ENCODE measurements at places on chromosomes 2 and 18. TPM values are rescaled to one million over a fixed set of nuclear protein-coding genes. Genes with fewer than 3 reads are reported as not detected.

- no peak for DNase-seq
Observed at GRCh38 chr2:96877631-96878092, 7.8 kb upstream of the SEMA4C start.

GRCh38 chr2:238315031-238315595, 5.2 kb upstream of the TRAF3IP1 start:
- DNase-seq, result no peak

DNA sequence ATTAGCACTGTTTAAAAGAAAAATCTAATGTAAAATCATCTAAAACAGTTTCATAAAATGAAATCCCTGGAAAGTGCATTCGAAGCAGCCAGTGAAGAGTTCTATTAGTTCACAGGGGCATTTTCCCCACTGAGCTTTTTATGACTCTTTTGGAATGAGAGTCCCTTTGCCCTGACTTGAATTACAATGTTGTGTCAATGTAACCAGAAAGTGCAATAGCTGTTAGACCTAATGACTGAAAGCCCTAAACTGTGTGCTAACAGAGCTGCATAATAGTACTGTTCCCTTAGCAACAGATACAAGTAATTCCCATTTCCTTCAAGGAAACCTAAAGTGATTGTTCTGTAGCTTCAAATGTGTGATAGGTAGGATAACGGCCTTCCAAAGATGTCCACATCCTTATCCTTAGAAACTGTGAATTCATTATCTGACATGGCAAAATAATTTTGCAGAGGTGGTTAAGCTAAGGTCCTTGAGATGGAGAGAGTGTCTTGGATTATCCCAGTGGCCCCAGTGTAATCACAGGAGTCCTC, 134.4 kb downstream of the L3MBTL4 start:
- no peak for DNase-seq

The LDLRAD4 gene
- total RNA-seq, result 29.6 TPM

The LAMA3 gene
- total RNA-seq, result 4.1 TPM

- peak; percentile 51 for DNase-seq
Observed at GRCh38 chr2:95348609-95349567, 51.7 kb downstream of the KCNIP3 start.

- DNase-seq, result no peak
Observed at GRCh38 chr2:159592441-159592840, 23.9 kb downstream of the BAZ2B start.

GRCh38 chr2:96085541-96086355, 30.6 kb downstream of the ADRA2B start:
- peak; percentile 22 for DNase-seq

The SP5 gene
- total RNA-seq, result 0.19 TPM

DNA sequence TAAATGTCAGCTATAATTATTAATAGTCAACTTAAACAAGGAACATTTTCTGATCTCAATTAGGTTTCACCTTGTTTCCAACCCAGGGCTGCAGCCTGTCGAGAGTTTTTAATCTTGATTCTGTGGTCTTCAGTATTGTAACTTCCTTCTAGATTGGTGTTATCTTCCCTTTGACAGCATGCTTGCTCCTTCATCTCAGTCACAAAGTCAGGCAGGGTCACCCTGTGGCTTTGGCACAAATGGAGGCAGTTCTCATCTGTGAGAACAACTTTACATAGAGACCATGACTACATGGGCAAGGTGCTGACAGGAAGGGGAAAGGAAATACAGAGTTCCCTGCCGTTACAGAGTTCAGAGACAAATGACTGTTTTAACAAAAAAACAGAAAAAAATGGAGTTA, 50.5 kb downstream of the HNRNPLL start:
- DNase-seq, result no peak

DNA sequence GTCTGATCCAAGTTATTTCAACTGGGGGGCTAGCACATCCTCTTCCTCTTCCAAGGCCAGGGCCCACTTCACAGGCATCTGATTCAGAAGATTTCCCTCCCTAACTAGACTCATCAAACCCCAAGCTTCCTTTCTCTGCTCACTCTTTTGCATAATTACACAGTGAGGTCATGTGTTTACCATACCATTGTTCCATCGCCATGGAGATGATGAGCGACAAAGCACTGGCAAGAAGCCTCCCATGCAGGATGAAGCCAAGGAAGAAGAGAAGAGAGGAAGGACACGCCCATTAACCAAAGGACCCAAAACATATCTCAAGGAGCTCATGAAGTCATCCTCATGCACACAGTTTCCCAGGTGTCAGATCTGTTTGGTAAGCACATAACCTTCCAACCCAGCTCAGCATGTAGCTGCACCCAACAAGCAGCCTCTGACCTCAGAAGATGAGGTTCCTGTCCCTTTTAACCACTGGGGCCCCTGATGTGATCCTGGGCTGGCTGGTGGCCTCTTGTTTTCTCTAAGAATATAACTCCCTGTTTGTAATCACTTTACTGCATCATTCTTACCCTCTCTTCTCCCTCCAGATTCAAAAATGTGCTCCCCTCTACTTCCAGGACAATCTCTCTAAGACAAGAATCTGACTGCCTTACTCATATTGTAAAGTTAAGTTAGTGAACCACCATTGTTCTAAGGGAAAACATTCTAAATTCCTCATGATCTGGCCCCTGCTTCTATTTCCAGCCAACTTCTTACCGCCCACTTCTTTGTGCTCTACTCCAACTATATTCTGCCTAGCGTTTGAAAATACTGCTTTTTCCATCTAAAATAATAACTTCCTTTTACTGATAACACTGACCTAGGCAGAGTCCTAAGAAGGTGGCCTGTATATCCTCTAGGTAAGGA, 190.1 kb downstream of the TTC32 start:
- DNase-seq, result no peak

DNA sequence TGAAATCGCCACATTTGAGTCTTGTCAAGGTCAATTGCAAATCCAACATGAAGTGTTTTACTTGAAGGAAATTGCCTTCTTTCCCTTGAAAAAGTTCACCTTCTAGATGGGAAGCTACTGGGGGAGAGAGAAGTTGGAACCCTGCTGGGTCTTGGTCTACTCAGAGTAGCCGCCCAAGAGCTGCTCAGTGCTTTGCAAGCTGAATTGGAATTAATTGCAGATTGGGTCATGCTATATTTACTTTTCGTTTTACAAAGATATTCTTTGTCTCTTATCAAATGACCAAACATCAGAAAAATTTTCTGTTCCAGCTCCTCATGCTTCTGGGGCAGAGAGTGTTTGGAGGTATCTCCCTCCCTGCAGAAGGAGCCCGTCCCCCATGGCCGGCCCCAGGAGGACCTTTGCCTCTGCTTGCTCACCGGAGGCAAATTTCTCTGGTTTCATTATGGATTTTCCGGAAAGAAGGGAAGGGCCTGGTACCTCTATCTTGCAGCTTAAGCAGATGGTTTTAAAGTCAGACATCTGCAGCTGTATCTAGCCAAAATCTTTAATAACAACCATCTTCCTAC, 289.7 kb downstream of the MYT1L start:
- no peak for DNase-seq

GRCh38 chr18:74430806-74431571, 26.1 kb downstream of the DIPK1C start:
- DNase-seq, result no peak

GRCh38 chr2:191580581-191580980, 97.4 kb upstream of the NABP1 start:
- no peak for DNase-seq

- DNase-seq, result no peak
Observed at GRCh38 chr18:49768051-49768391, 45.3 kb downstream of the ACAA2 start.

- DNase-seq, result no peak
Observed at GRCh38 chr18:76459687-76460350, 35.2 kb downstream of the ZNF516 start.

GRCh38 chr2:169221745-169222369, 140.5 kb downstream of the LRP2 start:
- DNase-seq, result no peak

GRCh38 chr18:50786864-50787263, 33.0 kb downstream of the MRO start:
- no peak for DNase-seq

The CIDEA gene
- total RNA-seq, result 1.7 TPM

DNA sequence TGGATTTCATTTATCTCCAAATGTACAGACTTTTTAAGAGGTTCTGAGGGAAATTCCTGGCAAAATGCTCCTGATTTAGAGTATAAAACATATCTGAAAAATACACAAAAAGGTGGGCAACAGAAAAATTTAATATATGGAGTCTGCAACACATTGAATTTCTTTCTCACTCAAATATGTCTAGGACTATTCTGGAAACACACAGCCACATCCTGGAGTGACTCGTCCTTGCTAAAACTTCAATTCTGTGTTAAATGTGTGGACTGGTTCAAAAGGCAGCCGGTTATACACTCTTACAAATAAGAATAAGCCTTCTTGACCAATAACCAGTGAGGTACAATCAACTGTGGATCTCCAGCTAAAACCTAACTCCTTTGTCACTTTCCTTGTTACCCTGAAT, 44.1 kb upstream of the RND3 start:
- no peak for DNase-seq

Measured in Right ventricle myocardium inferior (tissue), 1 donor.